CD4-positive, alpha-beta T cell (primary cell): ENCODE measurements at places on chromosomes 5 and 9.

DNA sequence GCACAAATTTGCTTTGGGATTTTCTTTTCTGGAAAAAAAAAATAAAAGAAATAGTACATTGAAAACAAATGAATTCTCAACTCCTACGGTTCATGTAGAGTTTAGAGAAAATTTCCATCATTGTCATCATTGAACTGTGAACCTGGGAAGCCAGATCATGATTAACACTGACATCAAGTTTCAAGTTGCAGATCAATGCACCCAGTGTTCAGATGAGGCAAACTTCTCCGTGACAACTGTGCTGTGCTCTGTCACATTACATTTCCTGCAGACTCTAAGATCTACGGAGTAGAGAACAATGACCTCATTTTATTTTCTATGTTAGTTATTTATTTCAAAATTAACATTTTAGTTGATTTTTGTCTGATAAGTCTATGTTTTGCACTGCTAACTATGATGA lies 99.7 kb downstream of the MAP1B start:
- DNase-seq = no peak
- no peaks in the 10 kb centered on the region for H3K27me3 ChIP-seq
- no peaks in the 10 kb centered on the region for H3K36me3 ChIP-seq
- no peak overlapping the region for H3K4me3 ChIP-seq
- H3K4me1 ChIP-seq = no peaks in the 10 kb centered on the region

- no peaks in the 10 kb centered on the region for H3K4me1 ChIP-seq
- no peaks in the 10 kb centered on the region for H3K36me3 ChIP-seq
- DNase-seq = no peak
Measured at GRCh38 chr9:90433398-90433941, 209.2 kb downstream of the DIRAS2 start.

DNA sequence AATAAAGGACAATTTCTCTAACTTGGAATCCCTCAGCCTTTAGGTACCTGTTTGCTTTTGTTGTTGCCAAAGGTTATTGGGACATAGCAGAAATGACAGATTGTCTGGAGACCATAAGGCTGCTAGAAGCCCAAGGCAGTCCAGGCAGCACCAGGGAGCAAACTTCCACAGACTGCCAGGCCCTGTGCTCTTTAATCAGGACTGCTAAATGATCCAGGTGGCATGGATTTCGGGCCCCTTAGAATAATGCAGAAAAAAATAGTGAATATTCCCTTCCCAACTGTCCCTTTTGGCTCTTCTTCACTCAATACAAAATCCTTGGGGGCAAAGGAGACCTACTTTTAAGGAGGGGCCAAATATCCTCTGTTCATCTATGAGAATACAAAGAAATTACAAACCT lies 73.9 kb downstream of the GABRA1 start:
- no peak overlapping the region for H3K4me3 ChIP-seq
- no peak overlapping the region for H3K27ac ChIP-seq
- H3K4me1 ChIP-seq = no peaks in the 10 kb centered on the region
- DNase-seq = no peak
- no peaks in the 10 kb centered on the region for H3K27me3 ChIP-seq

GRCh38 chr5:64331597-64332277 lies 166.1 kb downstream of the RNF180 start:
- no peak overlapping the region for H3K27ac ChIP-seq
- no peaks in the 10 kb centered on the region for H3K36me3 ChIP-seq
- H3K4me3 ChIP-seq = no peak overlapping the region
- H3K27me3 ChIP-seq = no peaks in the 10 kb centered on the region
- DNase-seq = no peak
- H3K4me1 ChIP-seq = no peaks in the 10 kb centered on the region

DNA sequence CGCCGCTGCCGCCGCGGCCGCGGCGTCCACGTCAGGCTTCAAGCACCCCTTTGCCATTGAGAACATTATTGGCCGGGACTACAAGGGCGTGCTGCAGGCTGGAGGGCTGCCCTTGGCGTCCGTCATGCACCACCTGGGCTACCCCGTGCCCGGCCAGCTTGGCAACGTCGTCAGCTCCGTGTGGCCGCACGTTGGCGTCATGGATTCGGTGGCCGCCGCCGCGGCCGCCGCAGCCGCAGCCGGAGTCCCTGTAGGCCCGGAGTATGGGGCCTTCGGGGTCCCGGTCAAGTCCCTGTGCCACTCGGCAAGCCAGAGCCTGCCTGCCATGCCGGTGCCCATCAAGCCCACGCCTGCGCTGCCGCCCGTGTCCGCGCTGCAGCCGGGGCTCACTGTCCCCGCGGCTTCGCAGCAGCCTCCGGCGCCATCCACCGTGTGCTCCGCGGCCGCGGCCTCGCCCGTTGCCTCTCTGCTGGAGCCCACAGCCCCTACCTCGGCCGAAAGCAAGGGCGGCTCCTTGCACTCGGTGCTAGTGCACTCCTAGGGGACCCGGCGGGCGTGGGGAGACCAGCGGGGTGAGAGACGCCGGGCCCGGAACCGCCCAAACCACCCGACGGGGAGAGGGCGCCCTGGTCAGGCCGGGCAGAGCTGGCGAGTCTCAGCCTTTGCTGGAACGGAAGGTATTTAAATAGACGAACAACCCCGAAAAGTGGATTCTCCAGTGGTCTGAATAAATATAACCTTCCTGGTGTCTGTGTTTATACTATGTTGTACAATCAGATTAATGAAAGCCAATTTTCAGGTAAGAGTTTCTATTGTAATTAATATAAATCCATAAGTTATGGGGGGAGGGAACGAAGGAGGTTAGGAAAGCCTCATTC lies 1.2 kb downstream of the FOXB2 start:
- no peak overlapping the region for H3K4me3 ChIP-seq
- H3K36me3 ChIP-seq = no peaks in the 10 kb centered on the region
- H3K27ac ChIP-seq = no peak overlapping the region

GRCh38 chr5:50667653-50668595 lies 1.5 kb downstream of the PARP8 start:
- peak overlapping the region; percentile 93 for H3K4me3 ChIP-seq
- peak; percentile 80 for DNase-seq
- H3K27me3 ChIP-seq = no peaks in the 10 kb centered on the region
- H3K27ac ChIP-seq = peak overlapping the region; percentile 100
- peaks cover 38% of the 10 kb centered on the region for H3K4me1 ChIP-seq

- H3K36me3 ChIP-seq = no peaks in the 10 kb centered on the region
- H3K4me1 ChIP-seq = peaks cover 2% of the 10 kb centered on the region
- H3K27me3 ChIP-seq = no peaks in the 10 kb centered on the region
- H3K27ac ChIP-seq = no peak overlapping the region
Measured at GRCh38 chr5:154236536-154237375, 46.2 kb downstream of the GALNT10 start.

GRCh38 chr5:106875591-106876297 lies 795.0 kb downstream of the EFNA5 start:
- no peaks in the 10 kb centered on the region for H3K27me3 ChIP-seq
- H3K36me3 ChIP-seq = no peaks in the 10 kb centered on the region
- no peak for DNase-seq
- no peaks in the 10 kb centered on the region for H3K4me1 ChIP-seq
- H3K4me3 ChIP-seq = no peak overlapping the region

DNA sequence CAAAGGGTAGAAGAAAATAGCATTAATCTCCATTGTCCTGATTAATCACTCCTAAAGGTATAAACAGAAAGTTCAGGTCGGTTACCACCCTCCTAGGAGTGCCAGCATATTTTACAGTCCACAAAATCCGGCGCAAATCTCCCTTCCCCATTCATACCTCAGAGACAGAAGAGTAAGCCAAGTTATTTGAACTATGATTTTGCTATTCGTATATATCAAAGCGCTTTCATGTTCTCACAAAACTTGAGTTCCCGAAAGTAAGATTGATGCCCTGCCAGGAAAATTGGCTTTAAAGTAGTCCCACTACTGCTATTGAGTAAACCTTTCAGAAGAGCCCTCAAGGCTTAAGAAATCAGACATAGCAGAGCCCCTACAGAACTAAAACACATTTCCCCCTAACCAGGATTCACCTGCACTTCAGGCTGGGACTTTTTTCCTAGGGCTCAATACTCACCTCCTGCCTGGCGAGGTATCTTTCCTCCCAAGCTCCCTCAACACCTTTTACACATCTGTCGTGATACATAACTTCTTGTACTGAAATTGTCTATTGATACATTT lies 21.8 kb upstream of the TRIM36 start:
- no peaks in the 10 kb centered on the region for H3K4me1 ChIP-seq
- no peak for DNase-seq
- no peaks in the 10 kb centered on the region for H3K36me3 ChIP-seq
- no peaks in the 10 kb centered on the region for H3K27me3 ChIP-seq

DNA sequence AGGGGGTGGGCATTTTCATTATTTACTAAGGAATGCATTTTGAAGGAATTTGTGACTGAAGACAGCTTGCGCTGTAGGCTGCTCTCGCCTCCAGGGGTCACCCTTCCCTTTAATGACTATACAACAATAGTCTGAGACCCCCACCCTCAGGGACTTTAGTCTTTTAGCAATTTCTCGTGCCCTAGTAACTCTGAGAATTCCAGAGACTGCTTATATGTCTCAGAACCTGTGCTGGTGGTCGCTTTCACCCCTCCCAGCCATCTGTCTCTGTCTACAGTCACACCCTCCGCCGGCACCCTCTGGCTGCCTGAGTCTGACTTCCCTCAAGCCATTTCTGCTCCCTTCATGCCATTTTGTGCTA lies 671.4 kb downstream of the NR2F1-AS1 start:
- no peak overlapping the region for H3K4me3 ChIP-seq
- no peaks in the 10 kb centered on the region for H3K36me3 ChIP-seq
- no peak overlapping the region for H3K27ac ChIP-seq
- no peaks in the 10 kb centered on the region for H3K4me1 ChIP-seq

- peaks cover 21% of the 10 kb centered on the region for H3K27me3 ChIP-seq
- no peak overlapping the region for H3K27ac ChIP-seq
- DNase-seq = no peak
- H3K4me3 ChIP-seq = no peak overlapping the region
Measured at GRCh38 chr5:141870228-141870627, 8.0 kb downstream of the PCDH1 start.

GRCh38 chr5:140926443-140927227 lies 536 bp downstream of the PCDHAC1 start:
- peak overlapping the region; percentile 41 for H3K4me3 ChIP-seq
- H3K27ac ChIP-seq = no peak overlapping the region
- peaks cover 35% of the 10 kb centered on the region for H3K27me3 ChIP-seq
- no peaks in the 10 kb centered on the region for H3K36me3 ChIP-seq
- peaks cover 20% of the 10 kb centered on the region for H3K4me1 ChIP-seq
